Fibroblast of upper back skin (primary cell): ENCODE measurements at places on chromosomes 4 and X.
A peak's percentile ranks its signal among the peaks of the same experiment; 100 is the strongest.

DNA sequence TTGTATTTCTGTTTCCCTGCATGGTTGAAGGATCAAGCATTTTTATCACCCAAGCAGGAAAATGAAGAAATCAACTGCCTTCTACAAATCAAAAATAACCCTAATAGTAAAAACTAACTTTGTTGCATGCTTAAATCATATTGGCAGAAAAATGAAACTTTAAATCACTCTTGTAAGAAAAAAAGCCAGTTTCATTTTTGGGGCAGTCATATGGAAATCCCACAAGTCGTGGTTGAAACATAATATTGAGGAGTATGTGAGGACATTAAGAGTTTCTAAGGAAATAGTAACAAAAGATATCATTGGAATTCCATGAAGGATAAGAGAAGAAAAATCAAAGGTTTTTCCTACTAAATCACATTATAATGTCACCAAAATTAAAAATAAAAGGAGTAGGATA lies 8.4 kb downstream of the TEC start:
- DNase-seq, result peak; percentile 39

GRCh38 chr4:138919094-138919936 lies 96.3 kb upstream of the NOCT start:
- DNase-seq, result peak; percentile 81

DNA sequence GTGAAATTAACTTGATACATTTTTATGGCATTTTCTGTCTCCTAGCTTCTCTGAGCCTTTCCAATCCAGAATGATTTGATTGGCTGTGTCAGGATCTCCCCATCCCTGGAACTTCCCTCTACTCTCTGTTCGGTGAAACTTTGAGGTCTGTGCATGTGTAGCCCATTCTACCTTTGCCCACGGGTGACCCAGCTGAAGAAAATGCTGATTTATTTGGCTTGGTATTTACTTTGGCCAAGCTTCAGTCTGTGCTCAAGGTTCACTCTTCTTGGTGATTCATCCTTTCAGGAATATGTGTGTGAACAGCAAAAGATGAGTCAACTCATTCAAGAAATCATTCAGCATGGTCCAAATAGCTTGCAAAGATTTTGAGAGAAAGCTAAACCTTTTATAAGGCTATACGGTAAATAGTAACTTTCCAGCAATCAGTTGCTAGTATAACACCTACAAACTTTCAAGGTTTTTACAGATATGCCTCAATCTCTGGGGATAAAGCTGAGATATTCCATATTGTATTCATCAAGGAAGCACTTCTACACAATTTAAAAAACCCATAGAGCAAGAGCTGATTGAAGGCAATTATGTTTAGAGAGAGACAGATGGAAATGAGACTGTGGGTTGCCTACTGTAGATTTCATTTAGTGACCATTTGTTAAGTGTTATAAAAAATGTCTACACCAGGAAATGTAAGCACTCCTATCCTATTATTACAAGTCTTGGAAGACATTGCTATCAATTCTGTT lies 233.9 kb upstream of the CXXC4 start:
- peak; percentile 90 for DNase-seq

DNA sequence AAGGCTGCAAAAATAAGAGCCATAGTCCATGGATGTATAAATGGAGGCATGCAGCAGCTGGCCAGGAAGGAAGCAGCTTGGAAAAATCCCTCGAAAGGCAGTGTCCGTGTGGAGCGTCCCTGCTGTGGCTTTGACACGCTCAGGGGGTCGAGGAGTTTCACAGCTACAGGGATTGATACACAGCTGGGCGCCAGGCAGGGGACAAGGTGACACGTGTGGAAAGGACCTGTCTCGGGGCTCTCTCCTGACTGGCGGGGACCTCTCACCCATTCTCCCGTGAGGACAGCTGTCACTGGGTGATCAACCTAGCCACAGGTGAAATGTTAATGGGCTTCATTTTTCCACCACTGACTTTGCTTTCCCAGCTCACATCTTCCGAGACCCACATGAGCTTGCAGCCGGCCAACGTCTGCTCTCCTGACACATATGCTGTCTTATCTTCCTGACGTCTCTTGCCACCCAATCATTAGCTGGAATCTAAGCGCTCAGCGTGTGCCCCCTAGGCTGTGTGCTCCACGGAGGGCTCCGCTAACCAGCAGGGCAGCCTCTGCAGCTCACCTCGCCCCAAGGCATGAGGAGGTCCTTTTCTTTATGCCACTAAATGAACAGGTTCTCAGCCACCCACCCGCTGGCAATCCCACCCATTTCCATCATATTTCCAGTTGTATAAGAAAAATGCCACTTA lies 89.4 kb upstream of the AFAP1 start:
- no peak for DNase-seq

GRCh38 chrX:49978176-49978575 lies 55.8 kb downstream of the CLCN5 start:
- DNase-seq, result no peak

DNA sequence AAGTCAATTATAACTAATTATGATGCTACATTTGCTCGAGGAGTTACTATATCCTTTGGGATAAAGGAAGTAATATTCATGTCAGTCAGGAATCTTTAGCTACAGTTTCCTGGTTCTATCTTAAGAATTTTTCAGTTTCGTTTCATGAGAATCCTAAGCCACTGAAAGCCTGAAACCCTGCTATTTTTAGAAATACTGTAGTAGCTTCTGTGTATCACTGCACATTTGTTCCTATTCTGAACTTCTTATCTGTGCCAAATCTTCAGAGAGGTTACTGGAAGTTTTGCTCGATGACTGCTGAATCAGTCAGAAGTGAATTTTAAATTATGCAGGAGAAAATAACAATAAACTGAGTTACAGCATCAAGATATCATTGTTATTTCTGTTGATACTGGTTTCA lies 249.2 kb downstream of the TENM3 start:
- peak; percentile 78 for DNase-seq

DNA sequence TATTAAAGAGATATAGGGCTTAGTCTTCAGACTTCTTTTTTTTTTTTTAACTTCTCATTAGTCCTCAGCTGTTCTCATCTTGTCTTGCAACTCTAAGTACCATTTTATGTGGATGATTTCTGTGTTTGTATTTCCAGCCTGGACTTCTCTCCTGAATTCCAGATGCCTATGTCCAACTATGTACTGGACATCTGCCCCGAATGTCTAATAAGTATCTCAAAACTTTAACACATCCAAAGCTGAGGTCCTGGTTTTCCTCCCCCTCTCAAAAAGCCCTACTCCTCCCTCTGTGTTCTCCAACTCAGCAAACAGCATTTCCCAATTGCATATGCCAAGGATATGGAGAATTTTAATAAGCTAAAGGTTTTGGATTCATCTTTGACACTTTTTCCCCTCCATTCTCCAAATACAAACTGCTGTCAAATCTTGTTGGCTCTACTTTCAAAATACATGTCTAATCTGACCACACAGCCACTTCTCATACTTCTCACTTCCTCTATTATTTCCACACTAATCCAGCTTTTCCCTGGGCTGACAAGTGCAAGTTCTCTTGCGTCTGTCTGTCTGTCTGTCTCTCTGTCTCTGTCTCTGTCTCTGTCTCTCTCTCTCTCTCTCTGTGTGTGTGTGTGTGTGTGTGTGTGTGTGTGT lies 79.8 kb downstream of the CLCN5 start:
- DNase-seq, result no peak

GRCh38 chr4:151887816-151888180 lies 127.0 kb upstream of the GATB start:
- no peak for DNase-seq

GRCh38 chr4:6264225-6264540 lies 5.5 kb upstream of the WFS1 start:
- DNase-seq, result peak; percentile 36

- DNase-seq, result no peak
These were observed 161.0 kb downstream of the DCTD start for GRCh38 chr4:182756161-182756690.

DNA sequence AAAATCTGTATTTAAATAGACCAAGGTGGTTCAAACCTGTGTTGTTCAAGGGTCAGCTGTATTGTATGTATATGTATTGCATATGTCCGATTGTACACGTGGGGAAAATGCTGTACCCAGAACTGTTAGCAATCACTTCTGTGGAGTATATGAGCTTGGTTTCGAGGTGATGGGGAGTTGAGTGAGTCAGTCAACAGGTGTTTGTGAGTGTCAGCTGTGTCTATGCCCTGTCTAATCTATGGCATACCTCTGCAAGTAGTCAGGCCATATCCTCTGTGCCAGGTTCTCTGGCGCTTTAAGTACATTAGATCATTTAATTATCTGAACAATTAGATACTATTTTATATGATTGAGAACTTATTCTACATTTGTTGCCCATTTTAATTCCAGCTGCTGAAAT lies 7.4 kb downstream of the ZRSR2 start:
- DNase-seq, result no peak

GRCh38 chr4:141130947-141131605 lies 2.2 kb downstream of the RNF150 start:
- DNase-seq, result no peak

- peak; percentile 95 for DNase-seq
These were observed at the start of gene TMEM184C for GRCh38 chr4:147617173-147617840. Gene TMEM184C, plus strand, starts transcription at chr4:147617397. Its CDS starts 560 bp downstream, at chr4:147617957.

- no peak for DNase-seq
These were observed 66.3 kb upstream of the MSN start for GRCh38 chrX:65601126-65601525.

GRCh38 chr4:37365888-37366287 lies 121.3 kb downstream of the NWD2 start:
- no peak for DNase-seq

DNA sequence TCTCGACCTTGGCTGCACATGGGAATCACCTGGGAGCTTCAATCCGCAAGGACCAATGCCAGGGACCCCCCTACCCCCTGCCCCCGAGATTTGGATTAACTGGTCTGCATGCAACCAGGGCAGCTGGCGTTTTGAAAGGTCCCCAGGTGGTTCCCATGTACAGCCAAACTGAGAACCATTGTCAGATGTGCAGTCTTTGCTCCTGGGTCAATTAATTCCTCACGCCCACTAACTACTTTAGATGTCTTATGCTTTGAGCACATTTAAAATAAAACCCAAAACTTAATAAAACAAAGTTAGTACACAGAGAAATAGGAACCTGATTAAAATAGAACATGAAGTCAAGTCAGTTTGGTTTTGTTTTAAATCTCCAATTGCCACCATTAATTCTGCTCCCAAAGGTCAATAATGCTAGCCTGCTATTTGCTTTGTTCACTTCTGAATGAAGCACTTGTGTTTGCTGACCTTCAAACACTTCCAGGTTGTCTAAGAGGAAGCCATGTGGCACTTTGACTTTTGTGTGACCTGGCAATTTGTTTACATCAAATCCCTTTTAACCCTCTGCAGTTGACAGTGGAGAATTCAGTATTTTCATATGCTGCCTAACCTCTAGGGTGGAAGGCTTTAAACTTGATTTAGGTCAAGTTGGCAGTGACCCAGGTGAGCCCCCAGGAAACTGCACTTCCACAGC lies 27.2 kb upstream of the TMSB4X start:
- no peak for DNase-seq

- no peak for DNase-seq
These were observed 142.0 kb downstream of the RTL3 start for GRCh38 chrX:78517124-78517523.

DNA sequence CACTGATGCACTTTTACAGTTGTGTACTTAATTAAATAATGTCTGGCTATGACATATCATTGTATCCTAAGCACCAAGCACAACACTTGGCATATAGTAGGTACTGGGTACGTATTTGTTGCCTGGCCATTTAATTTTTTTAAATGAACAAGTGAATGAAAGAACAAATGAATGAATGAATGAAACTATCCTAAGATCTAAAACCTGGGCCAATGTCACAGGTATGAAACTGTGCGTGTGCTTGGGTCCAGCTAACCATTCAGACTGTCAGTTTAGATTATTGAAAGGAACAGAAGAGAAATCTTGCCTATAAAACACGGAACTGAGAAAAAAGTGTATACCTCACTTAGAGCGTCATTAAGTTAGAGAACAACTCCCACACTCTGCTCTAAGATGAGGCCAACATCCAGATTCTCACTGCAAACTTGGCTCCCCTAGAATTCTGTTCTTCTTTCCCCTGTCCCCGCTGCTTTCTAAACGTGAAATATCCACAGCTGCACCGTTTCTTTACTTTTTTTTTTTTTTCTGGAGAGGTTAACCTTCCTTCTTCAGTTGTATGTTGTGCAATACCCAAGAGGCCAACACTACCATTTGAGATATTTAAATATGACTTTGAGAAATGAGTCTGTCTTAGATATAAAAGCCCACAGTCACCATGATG lies 17.3 kb upstream of the SEL1L3 start:
- peak; percentile 89 for DNase-seq

- no peak for DNase-seq
These were observed 137.8 kb downstream of the GPM6A start for GRCh38 chr4:175674219-175674618.

DNA sequence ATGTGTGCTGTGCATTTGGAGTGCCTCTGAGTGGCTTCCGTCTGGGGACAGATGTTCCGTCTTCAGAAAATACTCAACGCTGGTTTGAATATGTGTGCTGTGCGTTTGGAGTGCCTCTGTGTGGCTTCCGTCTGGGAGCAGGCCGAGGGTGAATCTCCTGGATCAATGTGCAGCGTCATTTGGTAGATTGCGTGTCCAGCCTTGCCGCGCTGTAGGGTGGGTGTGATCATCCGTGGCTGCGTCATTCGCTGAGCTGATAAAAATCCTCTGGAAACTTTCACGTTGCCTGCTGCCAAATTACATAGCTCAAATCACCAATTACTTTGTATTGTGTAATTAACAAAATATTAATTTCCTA lies 12.1 kb downstream of the UVSSA start:
- peak; percentile 37 for DNase-seq

DNA sequence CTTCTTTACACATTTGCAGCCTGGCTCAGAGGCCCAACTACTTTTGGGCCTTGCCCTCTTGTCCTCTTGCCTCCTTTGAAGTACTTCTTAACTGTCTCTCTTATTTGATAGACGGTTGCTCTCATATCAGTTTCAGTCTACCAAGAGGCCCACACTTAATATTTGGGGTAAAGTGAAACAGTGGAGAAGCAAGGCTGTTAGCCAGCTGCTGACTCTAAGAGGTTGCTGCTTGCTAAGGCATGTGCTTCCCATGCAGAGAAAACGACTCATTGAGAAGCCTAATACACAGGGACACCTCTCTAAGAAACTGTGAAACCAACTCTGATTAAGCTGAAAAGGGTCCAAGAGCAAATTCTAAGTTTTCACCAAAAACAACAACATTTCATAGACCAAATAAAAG lies 94.6 kb downstream of the PPP3CA start:
- DNase-seq, result peak; percentile 13

DNA sequence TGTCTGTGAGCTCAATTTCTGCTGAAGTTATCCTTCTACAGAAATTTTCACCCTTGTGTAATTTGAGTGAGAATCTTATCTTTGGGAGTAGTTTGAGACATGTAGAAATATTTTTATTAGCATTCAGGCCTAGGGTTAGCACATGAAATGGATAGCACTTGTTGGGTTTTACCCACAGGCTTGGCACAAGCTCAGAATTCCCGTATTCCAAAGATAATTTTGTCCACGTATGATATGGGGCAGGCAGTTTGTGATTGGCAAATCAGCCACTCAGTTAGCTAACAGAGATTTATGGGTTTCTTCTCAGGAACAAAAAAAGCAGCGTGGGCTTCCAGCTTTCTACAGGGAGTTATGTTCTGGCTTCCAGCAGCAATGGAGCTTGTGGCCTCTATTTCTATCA lies 117.9 kb upstream of the DCAF8L1 start:
- DNase-seq, result peak; percentile 0
